Pulmonary artery endothelial cell (primary cell): ENCODE measurements at places on chromosomes 7 and 10.

- no peak for DNase-seq
These were observed 714 bp upstream of the KCND2 start for GRCh38 chr7:120272261-120272660.

GRCh38 chr10:129474642-129475041, 7.6 kb downstream of the MGMT start:
- no peak for DNase-seq

DNA sequence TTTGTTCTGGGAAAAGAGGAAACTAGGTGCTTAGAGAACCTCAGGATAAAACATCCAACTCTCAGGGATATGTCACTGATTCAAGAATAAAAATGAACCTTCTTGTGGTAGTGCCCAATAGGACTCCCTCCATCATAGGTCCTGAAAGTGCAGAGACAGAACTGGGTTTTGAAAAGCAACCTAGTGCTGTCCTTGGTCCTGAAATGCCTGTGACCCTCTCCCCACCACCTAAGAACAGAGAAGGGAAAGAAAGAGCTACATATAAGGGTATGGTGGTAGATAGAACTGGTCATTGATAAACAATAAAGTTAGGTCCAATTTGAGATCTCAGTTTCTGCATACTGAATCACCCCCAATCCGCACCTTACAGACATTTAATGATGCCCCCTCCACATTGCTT, 953.3 kb downstream of the XPNPEP1 start:
- DNase-seq = no peak

GRCh38 chr7:19772841-19773760, at the start of gene TMEM196:
TSS of gene TMEM196 (minus strand) at chr7:19773617. CDS start at chr7:19772696, 921 bp downstream.
- no peak for DNase-seq

GRCh38 chr7:85695533-85695932, 508.7 kb upstream of the SEMA3D start:
- DNase-seq = no peak

- no peak for DNase-seq
These were observed 125.8 kb downstream of the MAD1L1 start for GRCh38 chr7:2106924-2107323.

DNA sequence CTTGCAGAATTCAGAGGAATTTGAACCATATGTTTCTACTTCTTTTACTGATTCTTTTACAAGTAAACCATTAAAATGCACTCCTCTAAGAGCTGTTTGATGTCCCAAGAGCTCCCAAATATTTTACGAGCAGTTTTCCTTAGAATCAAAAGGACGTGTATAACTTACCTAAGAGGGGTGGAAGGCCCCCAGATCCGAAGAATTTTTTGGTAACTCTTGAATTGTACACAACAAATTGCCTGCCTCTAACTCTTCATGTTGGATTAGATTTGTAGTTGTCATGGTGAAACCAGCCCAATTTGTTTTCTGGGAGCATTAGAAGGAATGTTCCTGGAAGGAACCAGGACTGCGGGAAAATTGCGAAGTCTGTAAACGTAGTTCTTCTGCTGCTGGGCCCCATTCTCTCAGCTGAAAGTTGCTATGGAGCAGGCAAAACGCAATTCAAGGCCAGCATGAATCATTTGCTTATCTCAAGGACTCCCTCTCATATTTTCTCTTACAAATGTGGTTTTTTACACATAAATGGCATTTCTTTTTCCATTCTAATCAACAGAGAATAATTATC, 124.8 kb upstream of the TMEM72 start:
- DNase-seq = no peak

GRCh38 chr7:39516498-39516897, 49.7 kb upstream of the YAE1 start:
- DNase-seq = no peak

DNA sequence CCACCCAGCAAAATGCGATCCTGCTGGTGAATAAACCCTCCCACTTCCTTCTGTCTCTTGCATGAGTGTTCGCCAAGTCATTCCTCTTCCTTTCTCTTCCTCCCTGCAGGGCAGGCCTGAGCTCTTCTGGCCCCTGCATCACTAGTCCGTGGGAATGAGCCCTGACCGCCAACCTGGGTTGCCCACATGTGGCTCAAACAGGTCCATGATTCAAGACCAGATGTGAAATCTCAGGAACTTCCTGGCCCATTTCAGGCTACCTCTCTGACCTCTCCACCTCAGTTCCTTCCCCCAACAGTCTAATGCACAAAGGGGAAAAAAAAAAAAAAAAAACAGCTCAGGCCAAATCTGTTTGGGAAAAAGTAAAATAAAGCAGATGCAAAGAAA, 5.4 kb upstream of the YWHAG start:
- DNase-seq = no peak
